ENCODE measurements at places on chromosomes 6 and 20.
A peak's percentile ranks its signal among the peaks of the same experiment; 100 is the strongest.

DNA sequence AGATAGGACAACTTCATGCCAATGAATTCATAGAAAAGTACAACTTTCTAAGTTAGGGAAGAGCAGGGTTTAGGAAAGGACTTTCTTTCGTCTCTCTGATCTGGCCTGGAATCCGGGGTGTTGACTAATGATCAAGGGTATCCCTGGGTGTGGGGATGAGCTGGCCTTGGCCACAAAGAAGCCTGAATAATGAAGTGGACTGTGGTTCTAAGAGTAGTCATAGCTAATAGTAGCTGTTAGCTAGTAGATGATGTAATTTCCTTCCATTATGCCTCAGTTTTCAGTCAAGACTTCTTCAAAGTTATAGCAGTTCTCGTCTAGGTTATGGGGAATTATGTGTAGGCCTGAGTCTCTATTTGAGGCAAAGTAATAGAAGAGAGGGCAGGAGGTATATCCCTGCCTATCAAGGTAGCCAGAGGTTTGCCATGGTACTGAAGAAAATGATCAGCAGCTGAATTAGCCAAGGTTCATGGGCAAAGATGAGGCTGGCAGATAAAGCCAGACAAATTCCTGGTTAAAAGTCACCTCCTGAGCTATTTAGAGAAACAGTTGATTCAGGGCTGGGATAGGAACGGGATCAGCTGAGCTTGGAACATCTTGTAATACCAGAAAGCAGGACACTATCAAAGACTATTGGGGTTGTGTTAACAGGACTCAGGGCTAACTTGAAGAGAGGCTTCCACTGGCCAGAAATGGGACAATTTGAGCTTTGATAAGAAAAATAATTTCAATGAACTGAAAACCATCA is 18.7 kb upstream of the TRPC4AP start:
- DNase-seq = no peak

GRCh38 chr6:161641175-161641574 is 367.3 kb upstream of the AGPAT4 start:
- DNase-seq = no peak

DNA sequence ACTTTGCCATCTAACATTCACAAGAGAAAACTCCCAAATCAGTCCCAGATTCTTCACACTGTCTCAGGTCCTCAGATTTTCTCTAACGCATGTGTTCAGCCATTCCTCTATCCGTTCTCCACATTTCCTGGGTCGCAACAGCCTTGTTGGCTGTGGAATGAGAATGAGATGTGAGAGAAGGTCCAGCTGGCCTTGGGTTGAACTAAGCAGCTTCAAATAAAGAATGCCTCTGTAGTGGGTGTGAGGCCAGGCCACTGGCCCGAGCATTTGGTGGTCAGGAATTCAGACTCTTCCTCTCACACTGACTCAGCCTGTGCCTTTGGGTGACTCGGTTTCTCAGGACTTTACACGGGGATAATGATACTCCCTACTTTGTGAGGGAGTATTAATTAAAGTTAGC is 73.8 kb upstream of the CCN6 start:
- DNase-seq = peak; percentile 35

GRCh38 chr6:27133281-27134227 is 113.9 kb upstream of the PRSS16 start:
- DNase-seq = no peak

- DNase-seq = peak; percentile 81
Measured at GRCh38 chr20:49579874-49580812, 12.2 kb upstream of the PTGIS start.

DNA sequence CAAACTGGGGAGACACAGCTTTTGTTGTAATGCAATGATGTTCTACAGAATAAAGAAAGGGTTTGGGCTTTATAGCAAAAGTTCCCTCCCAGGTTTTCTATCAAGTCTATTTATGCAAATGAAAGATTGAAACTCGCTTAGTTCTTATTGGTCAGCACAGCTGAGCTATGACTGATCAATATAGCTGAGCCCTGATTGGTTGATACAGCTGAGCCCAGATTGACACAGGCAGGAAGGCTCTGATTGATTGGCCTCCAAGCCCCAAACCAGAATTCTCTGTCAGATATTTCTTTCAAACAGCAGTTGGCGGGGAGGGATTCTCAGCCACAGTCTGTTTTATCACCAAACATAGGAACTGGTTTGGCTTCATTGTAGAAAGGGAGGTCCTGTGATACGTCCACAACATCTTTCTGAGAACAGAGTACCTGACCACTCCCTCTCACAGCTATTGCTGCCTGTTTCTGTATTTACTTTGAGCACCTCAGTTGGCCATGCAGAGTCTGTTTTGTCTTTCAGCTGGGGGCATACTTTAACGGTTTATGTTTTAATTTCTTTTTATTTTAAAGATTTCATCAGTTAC is 223.5 kb downstream of the PACRG start:
- no peak for DNase-seq

GRCh38 chr6:57180596-57180995 is 8.5 kb downstream of the BAG2 start:
- DNase-seq = no peak

DNA sequence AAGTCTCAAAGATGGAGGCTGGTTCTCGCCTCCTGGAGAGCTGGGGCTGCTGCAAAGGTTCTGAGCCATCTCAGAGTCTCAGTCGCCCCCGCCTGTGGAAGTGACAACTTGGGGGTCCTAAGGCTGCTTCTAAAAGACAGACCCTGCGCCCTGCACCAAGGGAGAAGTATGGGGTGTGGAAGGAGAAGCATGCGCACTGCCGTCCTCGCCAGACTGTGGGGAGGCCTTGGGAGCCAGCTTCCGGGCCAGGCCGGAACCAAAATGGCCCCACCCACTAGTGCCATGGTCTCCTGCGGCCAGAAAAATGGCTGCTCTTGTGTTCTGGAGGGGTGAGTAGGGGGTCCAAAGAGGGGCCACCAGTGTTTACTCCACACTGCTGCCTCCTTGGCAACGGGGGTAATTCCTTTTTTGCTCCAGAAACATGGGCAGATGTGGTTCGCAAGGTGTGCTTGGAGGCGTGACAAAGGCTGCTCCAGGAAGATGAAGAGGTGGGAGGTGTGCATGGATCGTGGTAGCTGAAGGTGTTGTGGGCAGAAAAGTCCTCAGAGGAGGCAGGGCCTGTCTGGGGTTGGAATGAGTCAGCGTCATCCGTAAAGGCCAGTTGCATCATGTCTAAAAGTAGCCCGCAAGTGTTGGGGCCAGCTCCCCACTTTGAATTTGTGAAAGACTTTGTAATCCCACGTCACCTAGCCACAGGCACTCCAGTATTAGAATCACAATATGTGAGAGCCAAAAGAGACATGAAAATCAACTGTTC is 329.8 kb upstream of the SOX4 start:
- no peak for DNase-seq
